RCC 7860 (cell line): ENCODE measurements at places on chromosomes 7 and 10.

GRCh38 chr10:89845541-89846280 is 144.3 kb downstream of the KIF20B start:
- no peak for DNase-seq

DNA sequence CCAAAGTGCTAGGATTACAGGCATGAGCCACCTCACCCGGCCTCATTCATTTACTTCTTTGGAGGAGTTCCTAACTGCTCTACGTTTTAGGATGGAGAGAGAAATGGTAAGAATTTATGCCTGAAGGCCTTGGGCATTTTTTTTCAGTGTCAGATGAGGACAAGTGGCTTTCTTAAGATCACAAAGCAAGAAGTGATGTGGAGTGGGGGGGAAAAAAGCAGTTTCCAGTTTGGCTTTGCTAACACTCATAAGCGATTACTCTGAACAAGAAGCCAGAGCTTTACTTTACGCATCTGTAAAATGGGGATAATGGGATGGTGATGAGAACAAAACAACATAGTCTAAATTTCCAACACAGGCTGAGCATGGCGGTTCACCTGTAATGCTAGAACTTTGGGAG is 2.6 kb upstream of the PPIA start:
- DNase-seq, result no peak

- peak; percentile 39 for DNase-seq
These were observed 238.7 kb upstream of the PRSS58 start for GRCh38 chr7:142496545-142496991.

GRCh38 chr10:43692051-43692825 is 43.6 kb upstream of the ZNF32 start:
- no peak for DNase-seq

GRCh38 chr10:7708832-7709231 is 5.7 kb downstream of the ITIH2 start:
- no peak for DNase-seq

DNA sequence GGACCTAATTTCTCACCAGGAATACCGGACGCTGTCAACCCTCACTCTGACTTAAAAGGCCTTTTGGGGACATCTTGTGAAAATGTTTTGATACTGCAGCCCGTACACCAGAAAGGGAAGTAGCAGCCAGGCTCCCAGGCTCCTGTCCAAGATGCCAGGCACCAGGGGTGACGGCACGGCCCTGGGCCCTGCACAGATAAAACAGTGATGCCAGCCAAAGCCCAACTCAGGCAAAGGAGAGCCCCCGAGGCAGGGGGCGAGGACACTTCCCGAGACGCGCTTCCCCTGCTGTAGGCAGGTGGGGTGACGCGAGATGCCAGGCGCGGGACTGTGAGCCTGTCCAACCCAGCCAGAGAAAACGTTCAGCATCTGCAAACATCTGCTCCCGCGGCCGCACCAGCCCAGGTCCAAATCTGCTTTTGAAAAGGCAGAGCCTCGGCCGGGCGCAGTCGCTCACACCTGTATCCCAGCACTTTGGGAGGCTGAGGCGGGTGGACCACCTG is 15.7 kb downstream of the ZFAND2A start:
- no peak for DNase-seq

DNA sequence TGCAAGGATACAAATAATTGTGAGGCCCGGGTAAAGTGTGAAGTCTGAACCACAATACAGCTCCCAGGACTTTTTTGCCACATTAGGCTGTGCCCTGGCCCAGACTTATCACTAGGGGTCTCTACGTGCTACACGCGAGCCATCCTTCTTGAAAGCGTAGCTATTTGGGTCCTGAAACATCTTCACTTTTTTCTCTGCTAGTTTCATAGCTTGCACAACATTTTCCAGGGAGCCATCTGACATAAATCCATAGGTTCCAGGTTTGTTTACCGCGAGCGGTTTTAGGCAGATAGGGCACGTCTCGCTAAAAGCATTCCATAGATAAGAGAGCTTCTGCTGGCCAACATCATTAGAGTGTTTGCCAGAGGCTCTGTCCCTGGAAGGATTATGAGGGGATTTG is 226.5 kb downstream of the RPS24 start:
- DNase-seq, result no peak

DNA sequence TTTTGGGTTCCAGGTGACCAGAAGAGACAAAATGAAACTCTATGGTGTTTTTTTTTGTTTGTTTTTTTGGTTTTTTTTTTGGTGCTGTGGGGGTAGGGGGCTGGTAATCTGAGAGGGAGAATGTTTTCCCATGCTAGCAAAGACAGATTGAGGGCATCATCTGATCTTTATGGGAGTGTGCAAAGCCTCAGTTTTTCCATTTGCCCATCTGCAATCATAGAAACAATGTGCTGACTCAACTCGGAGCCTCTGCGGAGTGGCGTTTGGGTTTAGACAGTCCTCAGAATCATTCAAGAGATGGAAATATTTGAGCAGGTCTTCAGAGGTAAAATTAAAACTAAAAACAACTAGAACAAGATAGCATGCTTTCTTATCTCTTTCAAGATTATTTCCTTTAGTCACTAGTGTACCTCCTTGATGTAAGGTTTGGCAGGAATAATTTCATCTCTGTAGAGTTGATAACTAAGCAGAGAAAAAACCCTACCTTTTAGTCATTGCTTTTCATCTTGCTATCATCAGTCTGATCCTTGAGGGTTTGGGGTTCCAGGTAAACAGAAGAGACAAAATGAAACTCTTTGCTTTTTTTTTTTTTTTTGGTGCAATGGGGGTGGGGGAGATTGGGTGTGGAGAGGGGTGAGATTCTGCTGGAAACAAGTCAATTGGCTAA is 18.0 kb downstream of the CNNM2 start:
- no peak for DNase-seq

DNA sequence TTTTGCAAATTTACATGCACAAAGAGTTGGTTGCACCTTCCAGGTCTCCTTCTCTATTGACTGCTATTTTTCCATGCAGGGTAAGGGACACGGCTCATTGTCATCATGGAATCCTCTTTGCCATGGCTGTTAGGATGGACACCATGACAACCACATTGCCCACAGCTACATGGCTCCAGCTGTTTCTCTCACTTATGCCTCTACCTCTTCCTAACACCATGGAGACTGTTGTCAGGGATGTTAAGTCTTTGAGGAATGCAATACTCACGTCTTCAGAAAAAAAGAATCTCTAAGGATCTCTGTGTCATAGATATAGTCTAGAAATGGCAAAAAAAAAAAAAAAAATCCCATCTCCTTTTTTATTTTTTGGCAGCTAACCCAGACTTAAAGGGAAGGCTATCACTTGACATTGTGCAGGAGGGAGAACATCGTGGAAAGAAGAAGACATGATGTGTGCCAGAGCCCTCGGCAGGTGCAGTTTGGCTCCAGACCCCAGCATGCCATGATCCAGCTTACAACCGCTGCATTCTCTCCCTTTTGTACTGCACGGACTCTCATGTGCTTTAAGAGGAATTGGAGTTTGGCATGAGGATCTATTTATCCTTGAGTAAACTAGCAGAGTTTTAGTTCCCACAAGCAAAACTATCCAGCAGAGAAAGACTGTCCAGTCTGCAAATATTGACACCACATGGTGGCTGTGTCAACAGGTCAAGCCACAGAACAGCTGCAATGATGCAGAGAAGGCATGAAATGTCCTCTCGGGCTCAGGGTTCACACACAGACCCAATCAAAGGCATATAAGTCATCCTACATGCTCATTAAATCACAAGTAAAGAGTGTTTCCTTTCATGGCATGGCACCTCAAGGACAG is 70.8 kb downstream of the FRMD4A start:
- peak; percentile 89 for DNase-seq

GRCh38 chr10:22338185-22338900 is 7.0 kb upstream of the SPAG6 start:
- DNase-seq, result no peak

GRCh38 chr7:46080595-46081159 is 159.6 kb upstream of the IGFBP3 start:
- no peak for DNase-seq

DNA sequence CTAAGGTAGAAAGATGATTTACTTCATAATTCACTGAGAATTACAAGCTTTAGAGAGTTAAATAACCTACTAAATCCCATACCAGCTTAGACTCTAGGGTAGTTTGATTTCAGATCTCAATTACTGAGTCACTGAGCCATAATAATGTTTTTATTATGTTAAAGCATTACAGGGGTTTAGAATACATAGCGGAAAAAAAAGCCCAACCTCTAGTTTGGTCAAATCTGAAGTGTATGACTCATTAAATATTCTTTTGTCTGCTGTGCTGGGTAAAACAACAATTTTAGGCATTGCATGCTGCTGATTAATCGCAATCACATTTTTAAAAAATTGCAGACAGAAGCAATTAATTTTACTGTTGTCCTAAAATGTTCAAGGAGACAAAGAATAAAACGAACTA is 48.5 kb downstream of the MALRD1 start:
- no peak for DNase-seq

- DNase-seq, result no peak
These were observed 41.5 kb upstream of the CXCL12 start for GRCh38 chr10:44426247-44427034.

- DNase-seq, result no peak
These were observed 19.9 kb downstream of the SYPL1 start for GRCh38 chr7:106092204-106092603.

DNA sequence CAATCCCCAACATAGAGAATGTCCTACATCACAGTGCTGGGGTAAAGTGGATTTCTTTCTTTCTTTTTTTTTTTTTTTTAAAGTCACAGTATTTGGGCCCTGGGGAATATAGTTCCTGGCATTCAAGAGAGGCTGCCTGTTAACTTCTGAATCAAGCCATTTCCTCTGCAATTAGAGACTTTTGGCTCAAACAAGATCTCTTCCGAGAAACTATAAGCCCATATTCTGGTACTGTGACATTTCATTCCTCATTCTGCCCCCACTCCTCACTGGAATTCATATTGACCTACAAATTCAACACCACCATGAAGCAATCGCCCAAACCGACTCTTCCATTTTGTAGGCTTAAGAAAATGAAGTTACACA is 187.4 kb downstream of the PHTF2 start:
- DNase-seq, result no peak

DNA sequence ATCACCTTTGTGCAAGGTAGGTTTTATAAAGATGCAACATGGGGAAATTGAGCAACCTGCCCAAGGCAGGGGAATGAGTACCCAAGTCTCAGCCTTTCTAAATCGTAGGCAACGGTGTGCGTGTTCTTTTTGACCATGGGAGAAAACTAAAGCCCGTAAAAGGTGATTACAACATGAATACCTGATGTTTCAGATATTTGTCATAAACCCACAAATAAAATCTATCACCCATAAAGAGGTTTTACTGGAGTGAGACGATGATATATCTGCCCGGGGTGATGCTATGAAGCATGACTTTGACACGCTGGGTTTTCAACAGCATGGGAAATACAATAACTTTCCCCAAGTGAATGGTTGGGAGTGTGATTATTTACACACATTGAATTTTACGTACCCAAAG is 406.3 kb upstream of the KLF6 start:
- peak; percentile 77 for DNase-seq

- no peak for DNase-seq
These were observed 370.8 kb downstream of the EXOC4 start for GRCh38 chr7:133623721-133624120.

GRCh38 chr10:70440296-70441160 is 953 bp downstream of the NODAL start:
- DNase-seq, result no peak

DNA sequence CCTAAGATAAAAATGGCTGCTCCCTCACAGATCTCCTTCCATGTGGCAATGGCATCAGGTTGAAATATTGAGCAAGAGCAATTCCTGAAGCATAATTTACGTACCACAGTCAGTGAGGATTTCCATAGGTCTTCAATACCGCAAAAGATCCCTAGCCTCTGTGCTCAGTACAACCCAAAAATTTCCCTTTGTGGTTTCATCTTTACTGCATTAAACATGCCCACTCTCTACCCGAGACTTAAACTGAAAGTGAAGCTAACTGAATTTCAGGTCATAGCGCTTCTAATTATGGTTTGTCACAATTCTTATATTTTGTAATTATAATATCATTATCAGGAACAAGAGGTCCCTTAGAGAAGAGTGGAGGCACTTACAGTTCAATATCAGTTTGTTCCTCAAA is 1071.1 kb downstream of the XPNPEP1 start:
- DNase-seq, result no peak

GRCh38 chr10:77638321-77639101 is 903 bp upstream of the KCNMA1 start:
- DNase-seq, result no peak

- DNase-seq, result no peak
These were observed 7.4 kb downstream of the SORCS1 start for GRCh38 chr10:107157071-107157470.

DNA sequence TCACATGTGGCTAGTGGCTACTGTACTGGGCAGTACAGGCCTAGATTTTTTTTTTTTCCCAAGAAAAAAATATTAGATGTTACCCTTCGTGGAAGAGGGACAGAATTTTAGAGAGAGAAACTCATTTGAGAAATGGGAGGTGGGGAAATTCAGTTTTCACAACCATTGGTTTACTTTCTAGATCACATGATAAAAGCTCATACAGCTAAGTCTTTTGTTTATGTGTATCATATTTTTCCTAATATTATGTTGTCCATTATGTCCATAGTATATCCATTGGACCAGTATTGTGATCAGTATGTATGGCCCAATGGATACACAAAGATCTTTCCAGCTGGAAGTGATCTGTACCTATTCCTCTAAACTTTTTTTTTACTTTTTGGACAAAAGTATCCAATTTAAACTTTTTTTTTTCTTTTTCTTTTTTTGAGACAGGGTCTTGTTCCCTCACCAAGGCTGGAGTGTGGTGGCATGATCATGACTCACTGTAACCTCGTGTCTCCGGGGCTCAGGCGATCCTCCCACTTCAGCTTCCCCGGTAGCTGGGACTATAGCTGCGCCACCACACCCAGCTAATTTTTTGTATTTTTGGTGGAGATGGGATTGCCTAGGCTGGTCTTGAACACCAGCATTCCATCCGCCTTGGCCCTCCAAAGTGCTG is 4.1 kb downstream of the CALU start:
- DNase-seq, result no peak

- DNase-seq, result no peak
These were observed at the start of gene CUX1 for GRCh38 chr7:101817471-101818286. TSS of gene CUX1 (plus strand) at chr7:101817626. CDS start at chr7:101817640, 14 bp downstream.

DNA sequence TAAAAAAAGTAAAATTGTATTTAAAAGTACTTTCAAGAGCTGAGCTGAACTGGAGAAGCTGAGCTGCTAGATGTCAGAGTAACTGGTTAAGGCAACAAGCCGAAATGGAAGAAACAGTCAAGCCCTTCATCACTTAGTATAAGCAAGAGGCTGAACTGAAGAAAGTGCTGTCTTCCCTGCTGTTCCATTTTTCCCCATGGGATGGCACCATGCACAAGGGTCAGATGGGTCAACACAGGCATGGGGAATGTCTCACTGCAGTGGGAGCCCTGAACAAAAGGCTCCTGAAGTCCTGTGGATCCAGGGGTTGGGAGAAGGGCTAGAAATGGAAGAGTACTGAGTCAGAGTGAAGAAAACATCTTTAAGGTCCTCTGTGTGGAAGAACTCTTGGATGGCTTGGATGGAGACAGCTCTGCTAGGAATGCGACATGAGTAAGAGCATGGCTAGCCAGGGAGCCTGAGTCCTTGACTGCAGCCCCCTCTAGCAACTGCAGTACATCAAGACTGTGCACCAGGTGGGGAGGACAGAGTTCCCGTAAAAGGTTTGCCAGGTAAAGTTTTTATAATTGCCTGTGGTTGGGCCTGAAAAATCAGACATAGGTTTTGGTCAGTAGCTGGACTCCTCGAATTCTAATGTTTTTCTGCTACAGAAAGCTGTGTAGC is 348.3 kb downstream of the GPR158 start:
- DNase-seq, result no peak

- no peak for DNase-seq
These were observed 98.7 kb downstream of the CTBP2 start for GRCh38 chr10:125061557-125062226.

GRCh38 chr10:22343731-22344130 is 1.6 kb upstream of the SPAG6 start:
- DNase-seq, result no peak

- DNase-seq, result no peak
These were observed 47.0 kb upstream of the ELMO1 start for GRCh38 chr7:37495574-37496184.
